Activated CD4-positive, alpha-beta memory T cell treated with anti-CD3 and anti-CD28 coated beads for 36 hours (primary cell): ENCODE measurements at places on chromosomes 4 and X. TPM values are rescaled to one million over a fixed set of nuclear protein-coding genes. Genes with fewer than 3 reads are reported as not detected.

IL13RA2 gene
- total RNA-seq, result not detected

NEUROG2 gene
- total RNA-seq, result not detected

MAGEA11 gene
- total RNA-seq, result not detected

ABLIM2 gene
- 0.55 TPM for total RNA-seq

NAT8L gene
- 0.19 TPM for total RNA-seq

PAPSS1 gene
- total RNA-seq, result 33.0 TPM

FGF2 gene
- 0.36 TPM for total RNA-seq

PRDM8 gene
- 3.0 TPM for total RNA-seq

STPG2 gene
- not detected for total RNA-seq

CXXC4 gene
- not detected for total RNA-seq

SLIT2 gene
- total RNA-seq, result not detected

CUL4B gene
- total RNA-seq, result 39.4 TPM

DNA sequence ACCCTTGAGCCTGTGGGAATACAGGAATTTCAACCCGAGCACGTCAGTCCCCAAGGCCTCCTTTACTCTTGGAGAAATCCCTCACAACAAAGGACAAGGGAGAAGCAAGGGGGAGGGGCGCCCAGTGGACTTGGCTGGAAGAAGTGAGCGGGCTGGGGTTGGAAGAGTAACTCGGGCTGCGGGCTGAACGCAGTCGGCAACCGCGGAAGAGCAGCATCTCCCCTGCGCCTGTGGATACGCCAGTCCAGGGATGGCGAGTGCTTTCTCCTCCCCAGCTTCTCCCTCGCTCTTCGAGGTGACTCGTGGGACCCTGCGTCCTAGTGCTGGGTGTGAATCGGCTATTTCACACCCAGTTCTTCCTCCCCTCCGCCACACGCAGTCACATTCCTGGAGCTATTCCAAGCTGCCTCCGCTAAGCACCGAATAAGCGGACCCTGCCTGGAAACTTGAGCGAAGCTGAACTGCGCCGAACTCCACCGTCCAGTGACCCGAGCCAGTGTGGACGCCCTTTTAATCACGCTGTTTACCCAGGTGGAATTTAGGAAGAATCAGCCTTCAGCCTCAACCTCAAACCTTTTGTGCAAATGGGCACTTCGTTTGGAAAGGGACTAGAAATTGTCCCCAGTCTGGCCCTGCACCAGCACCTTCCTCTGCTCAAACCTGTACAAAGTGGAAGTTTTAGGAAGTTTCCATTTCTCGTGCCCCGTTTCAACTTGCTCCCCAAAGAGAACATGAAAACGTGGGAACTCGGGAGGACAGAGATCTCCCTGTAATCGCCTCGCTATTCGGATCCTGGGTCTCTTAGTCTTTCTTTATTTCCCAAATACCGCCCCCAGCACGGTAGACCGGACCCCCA lies 64.3 kb upstream of the WDR17 start:
- H3K36me3 ChIP-seq, result no peaks in the 10 kb centered on the region
- H3K27ac ChIP-seq, result no peak overlapping the region
- no peak for DNase-seq

- no peak overlapping the region for H3K4me3 ChIP-seq
- H3K4me1 ChIP-seq, result peaks cover 15% of the 10 kb centered on the region
- H3K27ac ChIP-seq, result no peak overlapping the region
Observed at GRCh38 chr4:7765666-7766065, 174.0 kb downstream of the AFAP1 start.

DNA sequence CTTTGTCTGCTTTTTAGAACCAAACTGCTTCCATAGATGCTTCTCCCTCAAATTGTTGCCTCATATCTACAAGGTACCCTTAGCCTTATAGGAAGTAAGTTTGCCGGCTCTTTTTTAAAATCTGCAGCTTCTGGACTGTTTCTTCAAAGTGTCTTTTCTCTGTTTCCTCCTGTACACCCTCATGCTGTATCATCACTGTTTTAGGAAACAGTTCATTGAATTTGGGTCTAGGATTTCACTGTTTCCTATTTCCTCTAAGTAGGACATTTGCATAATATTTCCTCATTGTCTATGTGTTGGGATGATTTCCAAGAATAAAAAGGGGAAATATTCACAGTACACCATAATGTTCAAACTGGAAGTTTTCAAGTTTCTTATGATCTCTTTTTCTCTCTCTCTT lies 43.0 kb downstream of the BANK1 start:
- peaks cover 5% of the 10 kb centered on the region for H3K27me3 ChIP-seq
- no peaks in the 10 kb centered on the region for H3K36me3 ChIP-seq
- DNase-seq, result no peak

DNA sequence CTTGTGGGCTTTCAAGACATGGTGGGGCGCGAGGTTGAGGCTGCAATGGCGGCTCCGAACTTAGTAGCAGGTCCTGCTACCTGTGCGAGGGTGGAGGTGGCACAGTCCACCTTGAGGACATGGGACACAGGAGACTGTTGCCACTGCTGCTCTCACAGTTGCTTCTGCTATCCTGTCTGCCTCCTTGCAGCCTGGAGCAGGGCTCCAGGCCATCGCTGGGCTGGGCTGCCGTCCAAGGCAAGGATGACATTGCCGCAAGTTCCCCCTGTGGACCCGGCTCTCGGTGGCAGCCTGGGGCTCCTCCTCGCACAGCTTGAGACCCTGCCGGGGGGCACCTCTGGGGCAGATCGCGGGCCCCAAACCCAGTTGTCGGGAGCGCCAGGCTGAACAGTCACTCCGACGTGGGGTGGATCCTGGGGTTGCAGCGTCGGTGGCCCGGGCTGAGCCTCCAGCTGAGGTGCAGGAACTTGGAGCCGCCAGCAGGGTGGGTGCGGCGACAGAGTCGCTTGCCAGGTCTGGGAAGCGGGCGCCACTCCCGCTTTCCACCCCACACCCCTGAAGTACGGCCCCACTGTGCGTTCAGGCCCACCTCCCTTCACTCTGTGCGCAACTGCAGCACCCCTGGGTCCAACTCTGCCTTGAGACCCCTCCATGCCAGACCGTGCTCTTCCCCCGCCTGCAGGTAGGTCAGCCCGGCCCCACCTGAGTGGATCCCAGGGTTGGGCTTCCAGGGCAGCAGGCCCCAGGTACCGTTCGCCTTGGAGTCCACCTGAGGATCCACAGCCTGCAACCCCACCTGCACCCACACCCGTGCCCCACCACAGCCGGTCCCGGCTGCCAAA lies 192.7 kb upstream of the NUDT6 start:
- H3K4me3 ChIP-seq, result no peak overlapping the region
- H3K4me1 ChIP-seq, result no peaks in the 10 kb centered on the region
- no peak for DNase-seq
- H3K36me3 ChIP-seq, result peaks cover 15% of the 10 kb centered on the region
- no peak overlapping the region for H3K27ac ChIP-seq

DNA sequence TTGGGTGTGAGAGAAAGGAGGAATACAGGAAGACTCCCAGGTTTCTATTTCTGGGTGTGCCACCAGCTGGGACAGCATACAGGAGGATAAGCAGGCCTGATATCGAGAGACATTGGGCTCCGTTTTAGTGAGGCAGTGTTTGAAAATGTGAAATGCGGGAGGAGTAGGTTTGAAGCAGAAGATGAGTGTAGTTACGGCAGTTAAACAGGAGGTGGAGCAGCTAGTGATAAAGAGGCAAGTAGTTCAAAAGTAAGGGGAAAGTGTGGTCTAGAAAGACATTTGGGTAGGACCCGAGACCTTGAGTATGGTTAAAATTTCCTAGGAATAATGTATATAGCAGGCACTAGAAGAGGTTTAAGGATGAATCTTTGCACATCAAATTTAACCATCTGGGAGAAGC lies 42.4 kb downstream of the DCUN1D4 start:
- no peak overlapping the region for H3K27ac ChIP-seq
- no peaks in the 10 kb centered on the region for H3K4me1 ChIP-seq
- DNase-seq, result no peak
- no peaks in the 10 kb centered on the region for H3K27me3 ChIP-seq

GRCh38 chr4:124686279-124686678 lies 26.3 kb downstream of the ANKRD50 start:
- H3K36me3 ChIP-seq, result no peaks in the 10 kb centered on the region
- no peak overlapping the region for H3K27ac ChIP-seq
- no peak overlapping the region for H3K4me3 ChIP-seq
- no peak for DNase-seq
- H3K27me3 ChIP-seq, result no peaks in the 10 kb centered on the region

- no peak overlapping the region for H3K27ac ChIP-seq
- no peaks in the 10 kb centered on the region for H3K4me1 ChIP-seq
- H3K27me3 ChIP-seq, result no peaks in the 10 kb centered on the region
- no peak for DNase-seq
Observed at GRCh38 chr4:4680758-4681157, 138.9 kb upstream of the STX18 start.

DNA sequence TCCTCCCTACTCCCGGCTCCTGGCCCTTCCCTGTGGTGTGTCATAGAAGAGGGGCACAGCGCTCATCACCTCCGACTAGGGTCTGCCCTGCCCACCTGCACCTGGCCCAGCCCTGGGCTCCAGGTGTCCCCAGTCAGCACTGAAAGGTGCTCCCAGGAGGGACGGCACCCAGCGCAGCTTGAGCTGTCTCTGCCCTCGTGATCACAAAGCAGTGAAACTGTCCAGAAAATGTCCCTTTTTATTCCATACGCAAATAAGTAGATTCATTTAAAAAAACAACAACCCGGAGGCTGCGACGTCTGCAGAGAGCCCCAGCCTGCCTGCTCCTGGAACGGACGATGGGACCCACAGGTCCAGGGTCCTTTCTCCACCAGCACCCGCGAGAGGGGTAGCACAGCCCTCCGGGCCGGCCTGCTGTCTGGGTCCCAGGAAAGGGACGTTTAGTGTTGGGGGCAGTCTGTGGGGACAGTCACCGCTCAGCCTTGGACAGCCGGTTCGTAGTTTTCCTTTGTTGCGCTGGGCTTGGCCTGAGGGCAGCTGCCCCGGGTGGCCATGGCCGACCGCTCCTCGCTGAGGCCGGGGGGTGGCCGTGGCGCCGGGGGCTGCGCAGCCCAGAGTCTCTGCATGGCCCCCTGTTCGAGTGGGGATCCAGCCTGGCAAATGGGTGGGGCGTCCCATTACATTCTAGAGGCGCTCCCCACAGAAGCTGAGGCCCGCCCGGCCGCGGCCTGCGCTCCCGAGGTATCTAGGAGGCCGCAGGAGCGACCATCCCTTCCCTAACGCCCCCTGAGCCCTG lies 4.6 kb downstream of the HMX1 start:
- no peaks in the 10 kb centered on the region for H3K4me1 ChIP-seq
- no peaks in the 10 kb centered on the region for H3K36me3 ChIP-seq
- H3K27ac ChIP-seq, result no peak overlapping the region
- no peak overlapping the region for H3K4me3 ChIP-seq

- no peak overlapping the region for H3K27ac ChIP-seq
- no peaks in the 10 kb centered on the region for H3K27me3 ChIP-seq
- H3K4me3 ChIP-seq, result no peak overlapping the region
- H3K4me1 ChIP-seq, result no peaks in the 10 kb centered on the region
- H3K36me3 ChIP-seq, result no peaks in the 10 kb centered on the region
Observed at GRCh38 chr4:85861064-85861765, 386.3 kb downstream of the ARHGAP24 start.

DNA sequence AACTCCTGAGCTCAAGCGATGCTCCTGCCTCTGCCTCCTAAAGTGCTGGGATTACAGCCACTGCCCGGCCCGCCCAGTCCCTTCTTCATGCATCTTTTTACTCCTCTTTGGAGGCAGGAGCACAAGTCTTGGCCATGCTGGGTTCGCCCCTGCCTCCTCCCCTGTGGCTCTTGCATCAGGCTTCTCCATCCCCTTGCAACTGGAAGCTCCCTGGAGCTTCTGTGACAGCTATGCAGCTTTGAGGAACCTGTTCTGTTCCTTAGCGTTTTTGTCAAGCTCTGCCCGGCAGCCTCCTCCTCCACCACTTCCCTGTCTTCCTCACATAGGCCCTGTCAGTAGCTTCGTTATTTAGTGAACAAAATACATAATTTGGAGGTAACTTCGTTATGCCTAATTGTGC lies 73.9 kb downstream of the PSAPL1 start:
- H3K4me1 ChIP-seq, result no peaks in the 10 kb centered on the region
- DNase-seq, result no peak
- H3K36me3 ChIP-seq, result no peaks in the 10 kb centered on the region
- no peak overlapping the region for H3K4me3 ChIP-seq
- no peak overlapping the region for H3K27ac ChIP-seq

GRCh38 chrX:133840415-133840814 lies 145.0 kb downstream of the GPC3 start:
- no peaks in the 10 kb centered on the region for H3K4me1 ChIP-seq
- no peak for DNase-seq
- no peaks in the 10 kb centered on the region for H3K36me3 ChIP-seq
- no peak overlapping the region for H3K27ac ChIP-seq

DNA sequence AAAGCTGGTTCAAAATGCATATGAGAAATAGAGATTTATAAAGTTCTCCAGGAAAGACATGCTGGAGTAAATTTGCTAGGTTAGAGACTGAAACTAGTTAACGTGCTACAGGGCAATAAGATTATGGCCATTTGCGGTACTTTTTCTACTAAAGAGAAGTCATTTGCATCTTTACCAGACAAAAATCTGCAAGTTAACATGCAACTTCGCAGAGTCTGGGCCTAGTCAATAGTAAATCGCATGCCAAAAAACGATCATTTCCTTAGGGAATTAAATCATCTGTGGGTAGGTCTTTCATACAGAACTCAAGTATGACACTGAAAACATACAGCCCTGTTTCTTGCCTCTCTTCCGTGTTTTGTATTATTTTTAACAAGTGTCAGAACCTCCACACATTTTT lies 32.8 kb upstream of the REST start:
- H3K4me3 ChIP-seq, result no peak overlapping the region
- no peak overlapping the region for H3K27ac ChIP-seq
- H3K4me1 ChIP-seq, result peaks cover 3% of the 10 kb centered on the region
- no peaks in the 10 kb centered on the region for H3K36me3 ChIP-seq

- no peak overlapping the region for H3K27ac ChIP-seq
- no peaks in the 10 kb centered on the region for H3K4me1 ChIP-seq
- no peak for DNase-seq
- no peaks in the 10 kb centered on the region for H3K27me3 ChIP-seq
Observed at GRCh38 chr4:6111354-6111960, 88.9 kb downstream of the JAKMIP1 start.

DNA sequence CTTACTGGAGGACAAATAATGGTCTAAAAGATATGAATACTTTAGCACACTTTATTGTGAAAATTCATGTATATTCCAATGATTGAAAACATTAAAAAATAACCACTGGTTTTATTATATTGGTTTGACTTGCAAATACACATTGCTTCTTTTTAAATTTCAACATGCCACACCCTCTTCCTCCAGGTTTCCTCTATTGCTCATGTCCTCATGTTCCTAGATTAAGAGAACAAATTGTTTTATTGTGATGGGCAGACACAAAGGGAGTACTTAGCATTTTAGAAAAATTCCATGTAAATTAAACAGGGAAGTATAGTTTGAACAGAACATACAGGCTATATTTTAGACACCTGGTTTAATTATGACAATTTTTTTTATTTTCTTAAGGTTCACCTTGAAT lies 230.6 kb upstream of the GPRIN3 start:
- H3K4me1 ChIP-seq, result peaks cover 4% of the 10 kb centered on the region
- no peaks in the 10 kb centered on the region for H3K36me3 ChIP-seq
- H3K4me3 ChIP-seq, result no peak overlapping the region
- H3K27ac ChIP-seq, result no peak overlapping the region
- no peak for DNase-seq

DNA sequence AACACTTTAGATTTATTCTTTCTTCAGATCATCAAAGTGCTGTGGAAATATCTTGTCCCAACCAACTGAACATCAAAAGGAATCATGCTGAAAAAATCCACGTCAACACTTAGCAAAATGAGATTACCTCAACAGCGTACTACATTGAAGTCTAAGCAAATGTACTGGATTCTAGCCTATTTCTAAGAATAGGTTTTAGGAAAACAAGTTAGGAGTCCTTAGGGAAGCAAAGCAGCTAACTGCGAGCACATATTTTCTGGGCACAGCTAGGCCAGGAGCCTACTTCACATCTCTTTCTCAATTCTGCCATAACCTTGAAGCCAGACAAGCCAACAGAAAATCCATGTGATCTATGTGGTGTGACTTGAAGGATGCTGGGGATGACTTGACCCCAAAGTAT lies 22.2 kb downstream of the KDR start:
- H3K36me3 ChIP-seq, result no peaks in the 10 kb centered on the region
- no peak for DNase-seq
- H3K27ac ChIP-seq, result no peak overlapping the region
